ENCODE measurements at places on chromosomes 7 and 10.
A peak's percentile ranks its signal among the peaks of the same experiment; 100 is the strongest.

- no peak overlapping the region for H3K4me3 ChIP-seq
- no peaks in the 10 kb centered on the region for H3K4me1 ChIP-seq
- H3K27me3 ChIP-seq, result no peaks in the 10 kb centered on the region
Observed at GRCh38 chr7:2059964-2060700, 172.6 kb downstream of the MAD1L1 start.

DNA sequence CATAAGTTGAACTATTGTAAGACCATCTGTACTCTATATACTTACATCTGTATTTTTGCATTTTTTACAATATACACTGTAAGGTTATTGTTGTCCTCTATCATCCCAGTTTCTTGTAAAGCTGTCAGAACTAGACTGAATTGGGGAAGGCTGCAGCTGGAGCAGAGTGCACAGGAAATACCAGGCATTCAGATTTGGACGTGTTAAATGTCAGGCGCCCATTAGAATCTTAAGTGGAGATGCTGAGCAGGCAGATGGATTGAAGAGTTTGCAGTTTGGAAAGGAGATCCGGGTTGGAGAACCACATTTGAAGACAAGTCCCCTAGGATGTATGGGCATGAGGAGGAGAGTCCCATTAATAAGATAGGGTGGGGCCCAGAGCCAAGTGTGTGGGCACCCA lies 40.4 kb downstream of the MTURN start:
- H3K4me3 ChIP-seq, result no peak overlapping the region
- peaks cover 43% of the 10 kb centered on the region for H3K4me1 ChIP-seq
- no peaks in the 10 kb centered on the region for H3K36me3 ChIP-seq
- DNase-seq, result no peak
- H3K27me3 ChIP-seq, result no peaks in the 10 kb centered on the region

DNA sequence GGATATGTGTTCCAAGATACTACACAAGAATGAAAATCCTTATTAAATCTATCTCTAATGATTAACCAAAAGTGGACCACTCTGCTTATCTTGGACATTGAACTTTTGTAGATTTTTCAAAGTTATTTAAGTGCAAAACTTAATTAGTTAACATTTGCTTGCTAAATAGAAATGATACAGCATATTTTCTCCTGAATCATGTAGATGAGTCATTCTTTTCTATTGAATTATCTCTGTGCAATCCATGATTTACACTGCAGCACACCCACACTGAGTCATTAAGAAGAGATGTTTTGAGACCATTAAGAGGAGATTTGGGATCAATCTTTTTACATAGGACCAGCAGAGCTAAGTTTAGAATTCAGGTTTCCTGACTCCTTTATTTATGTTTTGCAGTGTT lies 6.6 kb upstream of the ABCC2 start:
- peak overlapping the region; percentile 35 for H3K4me3 ChIP-seq
- peak overlapping the region; percentile 95 for H3K27ac ChIP-seq
- peak; percentile 92 for DNase-seq
- no peaks in the 10 kb centered on the region for H3K36me3 ChIP-seq

DNA sequence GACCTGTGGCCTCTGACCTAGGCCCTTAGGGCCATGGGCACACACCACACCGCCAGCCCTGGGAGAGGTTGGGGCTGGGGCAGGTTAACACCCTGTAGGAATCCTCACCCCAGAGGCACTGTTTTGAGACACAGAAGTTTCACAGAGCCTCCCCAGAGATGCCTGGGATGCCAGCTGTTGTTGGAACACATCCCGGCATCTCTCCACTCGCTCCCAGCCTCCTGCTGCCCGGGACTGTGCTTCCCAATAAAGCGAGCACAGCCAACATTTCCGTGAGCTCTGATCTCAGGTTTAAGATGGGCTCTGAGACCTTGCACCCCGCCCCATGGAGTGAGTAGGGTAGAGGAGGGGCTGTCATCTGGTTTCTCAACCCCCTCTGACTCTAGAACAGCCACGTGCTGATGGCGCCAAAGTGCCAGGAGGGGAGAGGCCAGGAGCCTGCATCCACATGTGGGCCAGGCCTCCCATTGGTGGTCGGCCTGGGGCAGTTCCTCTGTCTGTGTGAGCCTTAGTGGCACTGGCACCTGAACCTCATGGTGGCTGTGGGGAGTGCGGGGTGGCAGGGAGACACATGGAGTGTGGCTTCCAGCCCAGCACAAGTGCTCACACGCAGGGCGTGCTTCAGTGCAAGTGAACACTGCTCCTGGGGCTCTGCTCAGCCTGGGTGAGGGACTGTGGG lies 54.7 kb downstream of the RASGEF1A start:
- no peaks in the 10 kb centered on the region for H3K36me3 ChIP-seq
- H3K4me3 ChIP-seq, result no peak overlapping the region
- H3K27me3 ChIP-seq, result no peaks in the 10 kb centered on the region
- peaks cover 6% of the 10 kb centered on the region for H3K4me1 ChIP-seq

- no peaks in the 10 kb centered on the region for H3K27me3 ChIP-seq
- H3K36me3 ChIP-seq, result no peaks in the 10 kb centered on the region
- H3K4me3 ChIP-seq, result no peak overlapping the region
- H3K4me1 ChIP-seq, result no peaks in the 10 kb centered on the region
Observed at GRCh38 chr7:24422441-24423010, 138.5 kb downstream of the NPY start.

DNA sequence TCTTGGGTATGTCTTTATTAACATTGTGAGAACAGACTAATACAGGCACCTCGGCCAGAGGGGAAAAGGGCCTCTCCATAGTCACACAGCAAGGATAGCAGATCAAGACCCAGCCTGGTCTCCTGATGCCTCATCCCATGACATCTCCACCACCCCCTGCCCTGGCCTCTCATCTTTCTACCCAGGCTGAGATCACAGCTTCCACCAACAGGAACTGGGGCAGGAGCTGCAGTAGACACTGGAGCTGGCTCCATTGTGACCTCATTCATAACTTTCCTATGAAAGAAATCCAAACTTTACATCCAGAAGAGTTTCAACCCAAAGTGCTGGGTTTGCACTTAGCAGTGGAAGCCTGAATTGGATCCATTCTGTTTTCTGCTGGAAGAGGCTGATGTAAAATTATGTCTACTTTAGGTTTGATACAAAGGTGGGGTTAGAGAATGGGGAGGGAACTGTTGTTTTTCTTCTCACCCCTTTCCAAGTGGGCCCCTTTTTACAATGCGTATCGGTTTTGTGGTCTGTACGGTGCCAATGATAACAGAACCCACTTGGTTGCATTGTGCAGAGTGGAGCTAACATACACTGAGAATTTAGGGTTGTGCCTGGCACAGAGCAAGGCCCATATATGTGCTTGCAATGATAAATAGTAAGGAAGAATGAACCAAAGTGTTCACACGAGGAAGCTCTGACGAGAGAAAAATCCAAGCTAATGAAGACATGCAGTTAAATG lies 28.6 kb upstream of the INSIG1 start:
- no peaks in the 10 kb centered on the region for H3K4me1 ChIP-seq
- H3K27ac ChIP-seq, result no peak overlapping the region
- no peak overlapping the region for H3K4me3 ChIP-seq
- no peak for DNase-seq
- peaks cover 5% of the 10 kb centered on the region for H3K27me3 ChIP-seq

GRCh38 chr7:64879800-64880199 lies 23.3 kb upstream of the ZNF273 start:
- DNase-seq, result no peak
- no peaks in the 10 kb centered on the region for H3K27me3 ChIP-seq
- no peaks in the 10 kb centered on the region for H3K4me1 ChIP-seq
- no peaks in the 10 kb centered on the region for H3K36me3 ChIP-seq
- no peak overlapping the region for H3K27ac ChIP-seq

Data from GM23248 (cell line).